HEK293T (cell line): ENCODE measurements at places on chromosomes 5 and 9.
A peak's percentile ranks its signal among the peaks of the same experiment; 100 is the strongest.

GRCh38 chr5:64788156-64788555 is 19.4 kb downstream of the CWC27 start:
- no peak for DNase-seq

DNA sequence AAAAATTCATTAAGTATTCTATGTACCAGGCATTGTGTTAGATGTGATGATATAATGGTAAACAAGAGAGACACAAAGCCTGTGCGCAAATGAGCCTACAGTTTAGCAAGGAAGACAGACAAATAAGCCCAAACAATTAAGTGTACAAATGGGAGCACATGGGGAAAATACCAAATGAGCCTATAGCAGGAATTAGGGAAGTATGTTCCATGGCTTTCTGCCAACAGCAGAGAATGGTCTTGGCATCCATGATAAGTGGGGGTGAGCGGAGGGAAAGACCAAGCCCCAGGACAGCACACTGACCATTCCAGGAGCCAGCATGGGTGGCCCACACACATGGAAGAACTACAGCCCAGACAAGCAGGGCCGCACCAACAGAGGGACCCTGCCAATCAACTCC is 369.7 kb downstream of the DEPDC1B start:
- DNase-seq = no peak

DNA sequence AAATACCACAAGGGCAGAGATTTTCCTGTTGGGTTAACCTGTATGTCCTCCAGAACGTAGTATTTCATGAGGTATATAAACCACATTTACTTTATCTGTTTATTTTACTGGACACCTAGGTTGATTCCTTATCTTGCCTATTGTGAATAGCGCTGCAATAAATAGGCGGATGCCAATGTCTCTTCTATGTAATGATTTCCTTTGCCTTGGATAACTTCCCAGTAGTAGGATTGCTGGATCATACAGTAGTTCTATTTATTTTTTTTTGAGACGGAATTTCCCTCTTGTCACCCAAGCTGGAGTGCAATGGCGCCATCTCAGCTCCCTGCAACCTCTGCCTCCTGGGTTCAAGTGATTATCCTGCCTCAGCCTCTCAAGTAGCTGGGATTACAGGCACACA is 15.6 kb upstream of the TUT7 start:
- DNase-seq = no peak

GRCh38 chr9:82549174-82549821 is 513.6 kb downstream of the RASEF start:
- no peak for DNase-seq

GRCh38 chr5:180799902-180800801 is 2.5 kb downstream of the MGAT1 start:
- no peak for DNase-seq

DNA sequence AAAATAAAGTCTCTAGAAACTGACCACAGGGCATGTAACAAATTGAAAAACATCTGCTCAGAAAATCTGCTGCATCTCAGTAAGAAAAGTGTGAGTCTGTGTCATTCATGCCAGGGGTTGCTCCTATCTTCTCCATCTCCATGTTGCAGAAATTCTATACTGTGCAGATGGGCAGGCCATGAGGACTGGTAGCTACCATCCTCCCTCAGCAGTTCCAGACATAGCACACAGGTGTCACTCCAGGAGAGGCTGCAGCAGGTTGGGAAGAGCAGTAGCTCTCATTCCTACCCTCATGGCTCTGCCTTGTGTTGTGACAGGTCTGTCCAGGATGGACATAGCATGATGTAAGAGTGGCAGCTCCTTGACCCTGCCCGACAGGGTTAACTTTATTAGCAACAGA is 173.4 kb downstream of the NDUFS4 start:
- no peak for DNase-seq

DNA sequence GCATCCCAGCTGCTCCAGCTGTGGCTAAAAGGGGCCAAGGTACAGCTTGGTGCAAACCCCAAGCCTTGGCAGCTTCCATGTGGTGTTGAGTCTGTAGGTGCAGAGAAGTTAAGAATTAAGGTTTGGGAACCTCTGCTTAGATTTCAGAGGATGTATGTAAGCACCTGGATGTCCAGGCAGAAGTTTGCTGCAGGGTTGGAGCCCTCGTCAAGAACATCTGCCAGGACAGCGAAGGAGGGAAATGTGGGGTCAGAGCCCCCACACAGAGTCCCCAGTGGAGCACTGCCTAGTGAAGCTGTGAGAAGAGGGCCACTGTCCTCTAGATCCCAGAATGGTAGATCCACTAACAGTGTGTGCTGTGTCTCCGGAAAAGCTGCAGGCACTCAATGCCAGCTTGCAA is 236.2 kb upstream of the ADRA1B start:
- no peak for DNase-seq

- peak; percentile 44 for DNase-seq
These were observed 29.2 kb upstream of the ARHGEF28 start for GRCh38 chr5:73596705-73597328.

GRCh38 chr5:74468421-74468820 is 172.1 kb downstream of the ENC1 start:
- no peak for DNase-seq

DNA sequence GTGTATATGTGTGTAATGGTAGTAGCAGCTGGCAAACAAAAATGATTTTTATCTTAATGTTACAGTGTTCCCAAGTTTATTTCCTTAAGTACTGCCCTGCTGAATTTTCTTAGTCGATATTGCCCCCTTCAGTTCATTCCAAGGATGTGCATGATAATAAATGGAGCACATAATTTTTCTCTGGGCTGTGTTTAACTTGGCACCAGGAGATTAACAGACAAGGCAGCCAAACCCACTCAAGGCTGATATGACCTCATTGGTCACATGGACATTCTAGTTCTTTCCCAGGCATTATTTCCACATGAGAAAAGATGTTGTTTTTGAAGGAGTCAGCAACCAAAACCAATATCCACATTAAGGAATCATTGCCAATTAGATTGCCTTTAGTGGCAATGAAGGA is 61.8 kb downstream of the COX7C start:
- DNase-seq = peak; percentile 46

DNA sequence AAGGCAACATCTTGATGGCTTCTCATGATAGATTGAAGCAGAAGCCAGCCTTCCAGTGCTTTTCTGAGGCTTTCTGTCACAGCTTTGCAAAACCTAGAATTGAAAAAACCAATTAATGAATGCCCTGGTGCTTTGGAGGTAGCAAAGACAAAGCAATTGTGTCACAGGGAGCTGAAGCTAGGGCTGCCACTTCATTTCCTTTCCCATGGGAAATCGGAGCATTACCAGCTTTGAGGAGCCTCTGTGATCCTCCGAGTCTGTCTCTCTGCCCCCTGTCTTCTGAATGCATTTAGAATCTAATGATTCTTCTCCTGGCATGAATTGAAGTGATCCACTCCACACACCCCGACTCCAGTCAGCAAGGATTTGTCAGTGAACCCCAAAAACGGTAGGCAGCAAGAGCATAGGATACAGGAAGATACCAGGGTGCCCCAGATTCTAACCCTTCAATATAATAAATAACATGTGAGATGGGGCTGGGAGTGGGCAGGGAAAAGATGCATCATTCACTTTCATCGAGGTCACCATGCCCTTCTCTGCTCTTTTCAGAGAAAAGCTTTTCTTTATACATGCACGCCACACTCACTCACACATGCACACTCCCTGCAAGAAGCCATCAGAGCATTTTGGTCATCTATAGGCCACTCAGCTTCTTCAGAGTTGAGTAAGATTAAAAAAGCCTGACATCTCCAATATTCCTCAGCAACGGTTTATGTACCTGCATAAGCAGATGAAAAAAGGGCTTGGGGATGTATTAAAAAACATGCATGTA is 247.7 kb upstream of the ZNF462 start:
- no peak for DNase-seq

GRCh38 chr9:28600226-28600625 is 1026.9 kb upstream of the C9orf72 start:
- no peak for DNase-seq

- DNase-seq = no peak
These were observed 202.3 kb upstream of the IRX1 start for GRCh38 chr5:3393122-3393919.

GRCh38 chr5:41402845-41403244 is 107.6 kb downstream of the PLCXD3 start:
- DNase-seq = no peak

- no peak for DNase-seq
These were observed 2.9 kb upstream of the RNF130 start for GRCh38 chr5:180074462-180074861.

DNA sequence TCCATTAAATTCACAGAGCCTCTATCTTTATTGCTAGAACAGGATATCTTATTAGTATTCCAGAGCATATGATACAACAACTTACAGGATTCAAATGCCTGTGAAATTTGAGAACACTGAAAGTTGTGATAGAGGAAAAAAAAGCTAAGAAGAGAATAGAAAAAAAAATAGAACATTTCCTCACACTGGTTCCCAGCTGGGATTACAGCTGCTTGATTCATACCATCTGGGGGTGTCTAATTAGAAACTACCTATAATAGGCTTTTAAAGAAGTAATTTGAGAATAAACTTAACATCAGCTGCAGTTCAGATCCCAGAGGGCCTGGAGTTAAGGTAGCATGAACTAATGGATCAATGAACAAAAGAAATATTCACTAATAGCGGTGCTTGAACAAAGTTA is 922.0 kb downstream of the CDH12 start:
- no peak for DNase-seq

DNA sequence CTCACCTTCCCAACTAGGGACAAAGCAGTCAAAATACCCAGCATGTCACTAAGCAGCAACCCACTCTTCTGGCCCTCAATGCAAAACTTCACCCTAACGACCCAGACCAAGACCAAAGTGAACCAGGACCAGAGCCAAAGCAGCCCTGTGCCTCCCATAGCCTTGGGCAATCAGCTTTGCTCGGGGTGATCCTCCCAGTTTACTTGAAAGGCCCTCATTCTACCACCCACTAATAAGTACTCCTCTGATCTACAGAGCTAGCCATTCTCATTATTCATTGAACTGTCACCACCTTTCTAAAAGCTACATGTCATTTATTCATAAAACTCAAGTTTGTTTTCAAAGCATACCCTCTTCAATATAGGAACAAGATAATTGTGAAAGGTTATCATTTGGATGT is 221.0 kb downstream of the FRMD3 start:
- no peak for DNase-seq

GRCh38 chr5:91103353-91104061 is 279.6 kb downstream of the ARRDC3 start:
- DNase-seq = no peak

GRCh38 chr5:157669701-157670097 is 1.6 kb upstream of the C5orf52 start:
- DNase-seq = no peak

DNA sequence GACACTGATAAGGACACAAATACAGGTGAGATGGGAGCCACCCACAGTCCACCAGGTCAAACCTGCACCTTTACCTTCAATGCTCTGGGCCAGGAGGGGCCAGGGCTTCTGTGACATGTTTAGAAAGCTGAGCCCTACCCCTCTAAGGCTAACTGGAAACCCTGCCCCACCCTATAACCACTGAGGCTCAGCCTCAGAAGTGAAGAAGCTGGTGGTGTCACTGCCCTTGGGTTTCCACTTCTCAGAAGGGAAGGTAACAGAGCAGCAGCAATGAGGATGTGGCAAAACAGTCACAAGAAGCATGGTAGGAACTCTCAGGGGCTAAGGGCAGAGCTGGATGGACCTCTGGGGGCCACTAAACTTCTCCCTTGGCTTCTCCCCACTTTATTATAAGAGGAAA is 6.0 kb downstream of the PDGFRB start:
- no peak for DNase-seq

GRCh38 chr5:33324667-33325307 is 116.0 kb upstream of the TARS1 start:
- no peak for DNase-seq

GRCh38 chr5:175741556-175741955 is 83.7 kb downstream of the HRH2 start:
- no peak for DNase-seq

DNA sequence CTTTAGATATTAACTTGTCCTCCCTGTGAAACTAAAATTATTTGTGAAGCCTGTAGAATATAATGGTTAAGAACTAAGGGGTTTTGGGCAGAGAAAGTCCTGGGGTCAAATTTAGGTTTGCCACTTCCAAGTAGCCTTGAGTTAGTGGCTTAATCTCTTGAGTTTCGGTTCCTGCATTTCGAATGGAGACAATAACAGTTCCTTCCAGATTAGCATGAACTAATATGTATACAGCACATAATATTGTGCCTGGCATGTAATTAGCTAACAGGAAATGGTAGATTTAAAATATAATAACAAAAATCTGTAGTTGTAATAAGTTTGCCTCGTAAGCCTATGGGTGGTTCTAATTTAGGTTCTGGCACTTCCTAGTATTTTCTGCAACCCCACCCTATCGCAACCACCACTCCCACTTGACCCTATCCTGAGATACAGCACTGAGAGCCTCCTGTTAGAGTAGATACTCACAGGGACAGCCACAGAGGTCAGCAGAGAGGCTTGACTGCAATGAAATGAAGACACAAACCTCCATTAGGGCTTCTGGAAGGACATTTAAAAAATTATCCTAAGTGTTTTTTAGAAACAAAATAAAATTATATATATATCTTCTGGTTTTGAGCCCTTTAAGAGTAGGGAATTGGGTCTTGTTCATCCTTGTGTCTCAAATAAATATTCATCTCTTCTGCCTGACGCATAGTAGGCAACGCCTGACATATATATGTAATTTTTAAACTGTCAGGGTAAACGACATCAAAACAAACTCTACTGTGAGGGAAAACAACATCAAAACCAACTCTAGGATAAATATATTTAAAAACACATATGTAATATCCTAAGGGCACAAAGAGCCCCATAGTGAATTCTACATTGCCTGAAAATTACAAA is 8.5 kb downstream of the SPINK9 start:
- DNase-seq = no peak

DNA sequence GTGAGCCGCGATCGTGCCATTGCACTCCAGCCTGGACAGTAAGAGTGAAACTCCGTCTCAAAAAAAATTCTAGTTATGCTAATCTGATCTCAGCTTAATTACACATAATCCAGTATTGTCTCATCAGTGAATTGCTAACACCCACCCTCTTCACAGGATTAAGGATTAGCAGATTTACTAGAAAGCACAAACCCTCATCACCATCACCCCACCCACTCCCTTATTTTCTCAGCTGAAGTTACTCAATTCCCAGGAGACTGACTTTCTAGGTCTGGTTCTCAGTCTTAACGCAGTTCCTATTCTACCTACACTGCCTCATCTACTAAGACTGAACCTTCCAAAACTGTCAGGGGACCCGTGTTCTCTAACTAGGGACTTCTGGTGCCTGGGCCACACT is 9.0 kb downstream of the TOR1B start:
- no peak for DNase-seq

GRCh38 chr5:145903867-145904266 is 31.1 kb upstream of the GRXCR2 start:
- DNase-seq = no peak

DNA sequence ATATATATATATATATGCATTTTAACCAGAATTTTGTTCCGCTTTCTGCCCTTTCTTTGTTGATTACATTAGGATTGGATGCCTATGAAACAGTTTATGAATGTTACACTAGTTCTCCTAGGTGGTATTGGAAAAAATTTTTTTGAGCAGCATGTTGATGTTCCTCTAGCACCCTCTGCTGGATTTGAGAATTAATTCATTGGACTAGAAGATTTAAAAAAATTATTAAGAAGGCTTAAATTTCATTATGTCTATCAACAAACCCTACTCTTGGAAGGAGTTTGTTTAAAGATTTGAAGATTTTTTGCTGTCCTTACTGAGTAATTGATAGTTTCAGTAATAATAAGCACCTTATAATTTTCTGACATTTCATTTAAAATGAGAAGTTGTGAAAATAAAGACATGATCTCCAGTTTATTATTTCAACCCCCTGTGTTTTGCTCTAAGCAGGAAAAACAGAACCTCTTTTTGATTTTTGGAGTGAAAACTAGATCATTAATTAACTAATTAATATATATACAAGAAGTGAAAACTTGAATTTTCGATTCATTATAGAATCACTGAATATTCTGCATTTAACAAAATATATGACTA is 89.6 kb downstream of the CCDC171 start:
- peak; percentile 19 for DNase-seq
